ENCODE measurements at places on chromosomes 1 and 21. TPM values are rescaled to one million over a fixed set of nuclear protein-coding genes. Genes with fewer than 3 reads are reported as not detected.

GRCh38 chr1:241934201-241934848 is 23.2 kb upstream of the BECN2 start:
- H3K4me3 ChIP-seq, result no peak overlapping the region
- H3K4me1 ChIP-seq, result no peaks in the 10 kb centered on the region

ORC1 gene
- 4.2 TPM for polyA plus RNA-seq

DNA sequence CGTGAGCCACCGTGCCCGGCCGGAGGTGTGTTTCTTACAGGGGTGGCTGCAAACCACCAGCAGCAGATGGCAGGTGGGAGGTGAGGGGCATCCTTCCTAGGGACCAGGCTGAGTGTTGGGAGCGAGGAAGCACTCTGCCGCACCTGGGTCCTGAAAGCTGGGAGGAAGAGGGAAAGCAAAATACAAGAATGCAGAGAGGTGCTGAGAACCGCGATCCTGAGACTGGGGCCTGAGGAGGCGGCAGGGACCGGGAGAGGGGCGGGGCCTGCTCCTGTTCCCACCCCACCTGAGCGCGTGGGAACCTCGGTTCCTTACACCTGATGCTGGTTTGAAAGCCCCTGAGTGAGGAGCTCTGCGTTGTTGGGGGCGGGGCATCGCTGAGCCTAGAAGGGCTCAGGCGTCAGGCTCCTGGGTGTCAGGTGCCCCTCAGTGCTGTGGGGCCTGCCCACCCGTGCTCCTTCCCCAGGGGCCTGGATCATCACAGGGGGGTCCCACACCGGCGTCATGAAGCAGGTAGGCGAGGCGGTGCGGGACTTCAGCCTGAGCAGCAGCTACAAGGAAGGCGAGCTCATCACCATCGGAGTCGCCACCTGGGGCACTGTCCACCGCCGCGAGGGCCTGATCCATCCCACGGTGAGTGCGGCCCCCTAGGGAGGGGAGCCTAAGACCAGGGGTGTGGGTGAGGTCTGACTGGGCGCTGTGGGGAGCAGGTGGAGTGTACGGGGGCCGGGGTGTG is 15.5 kb downstream of the TRPM2 start:
- H3K4me3 ChIP-seq, result no peak overlapping the region
- no peaks in the 10 kb centered on the region for H3K36me3 ChIP-seq
- no peak overlapping the region for H3K27ac ChIP-seq
- peaks cover 17% of the 10 kb centered on the region for H3K27me3 ChIP-seq

SH2D1B gene
- polyA plus RNA-seq, result 2.1 TPM

DNA sequence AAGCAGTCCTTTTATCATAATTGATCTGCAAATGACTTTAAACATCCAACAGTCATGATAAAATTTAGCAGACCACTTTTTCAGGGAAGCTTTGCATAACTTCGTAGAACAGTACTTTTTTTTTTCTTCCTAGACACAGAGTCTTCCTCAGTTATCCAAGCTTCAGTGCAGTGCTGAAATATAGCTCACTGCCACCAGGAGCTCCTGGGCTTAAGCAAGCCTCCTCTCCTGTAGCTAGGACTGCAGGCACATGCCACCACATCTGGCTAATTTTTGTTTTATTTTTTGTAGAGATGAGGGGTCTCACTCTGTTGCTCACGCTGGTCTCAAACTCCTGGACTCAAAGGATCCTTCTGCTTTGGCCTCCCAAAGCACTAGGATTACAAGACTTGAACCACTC is 3.8 kb downstream of the F13B start:
- H3K4me1 ChIP-seq, result peaks cover 5% of the 10 kb centered on the region
- H3K27ac ChIP-seq, result no peak overlapping the region
- H3K36me3 ChIP-seq, result no peaks in the 10 kb centered on the region
- no peak overlapping the region for H3K4me3 ChIP-seq
- DNase-seq, result no peak

- no peaks in the 10 kb centered on the region for H3K36me3 ChIP-seq
- no peak for DNase-seq
- H3K27ac ChIP-seq, result no peak overlapping the region
- H3K4me1 ChIP-seq, result no peaks in the 10 kb centered on the region
Observed at GRCh38 chr1:79874289-79874688, 867.8 kb upstream of the ADGRL4 start.

FCRL4 gene
- polyA plus RNA-seq, result 0.07 TPM

HSD11B1 gene
- 0.31 TPM for polyA plus RNA-seq

GRCh38 chr1:222697826-222698225 is 14.5 kb downstream of the AIDA start:
- no peaks in the 10 kb centered on the region for H3K27me3 ChIP-seq
- no peak overlapping the region for H3K4me3 ChIP-seq

KLF17 gene
- 0.04 TPM for polyA plus RNA-seq

DNA sequence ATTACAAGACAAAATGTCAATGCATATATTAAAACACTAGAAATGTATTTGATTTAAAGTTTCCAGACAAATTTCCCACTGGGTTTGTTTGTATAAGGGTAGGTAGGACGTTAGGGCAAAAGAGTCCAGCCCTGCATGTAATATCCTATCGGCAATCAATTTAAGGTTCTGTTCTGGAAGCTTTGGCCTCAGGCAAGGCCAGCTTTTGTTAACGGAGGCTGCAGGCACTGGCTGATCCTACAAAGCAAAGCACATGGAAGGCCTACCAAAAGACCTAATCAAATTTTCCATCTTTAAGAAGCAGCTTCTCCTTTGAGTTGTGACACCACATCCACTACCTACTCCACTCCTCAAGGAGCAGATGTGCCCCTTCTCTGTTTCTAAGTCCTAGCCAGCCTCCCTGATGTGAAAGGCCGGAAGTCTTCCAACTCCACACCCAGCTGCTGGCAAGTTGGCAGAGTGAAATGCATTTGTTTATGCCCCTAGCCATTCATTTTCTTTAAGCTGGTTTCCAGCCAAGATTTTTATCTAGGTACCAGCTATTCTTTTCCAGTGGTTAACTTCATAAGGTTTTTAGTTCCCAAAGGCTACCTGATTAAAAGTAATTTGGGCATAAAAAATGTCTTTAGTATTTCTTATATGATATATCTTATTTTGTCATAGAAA is 452.6 kb downstream of the PTBP2 start:
- H3K27ac ChIP-seq, result no peak overlapping the region
- no peaks in the 10 kb centered on the region for H3K36me3 ChIP-seq
- no peak for DNase-seq
- H3K27me3 ChIP-seq, result no peaks in the 10 kb centered on the region

GRCh38 chr1:98260839-98261238 is 340.0 kb upstream of the DPYD start:
- no peaks in the 10 kb centered on the region for H3K36me3 ChIP-seq
- no peak overlapping the region for H3K4me3 ChIP-seq
- H3K27ac ChIP-seq, result no peak overlapping the region
- no peaks in the 10 kb centered on the region for H3K4me1 ChIP-seq
- no peak for DNase-seq
- H3K27me3 ChIP-seq, result no peaks in the 10 kb centered on the region

GRCh38 chr1:6248932-6249738 is 5.2 kb downstream of the HES3 start:
- DNase-seq, result peak; percentile 57
- H3K27ac ChIP-seq, result no peak overlapping the region
- H3K27me3 ChIP-seq, result peaks cover 45% of the 10 kb centered on the region

DNA sequence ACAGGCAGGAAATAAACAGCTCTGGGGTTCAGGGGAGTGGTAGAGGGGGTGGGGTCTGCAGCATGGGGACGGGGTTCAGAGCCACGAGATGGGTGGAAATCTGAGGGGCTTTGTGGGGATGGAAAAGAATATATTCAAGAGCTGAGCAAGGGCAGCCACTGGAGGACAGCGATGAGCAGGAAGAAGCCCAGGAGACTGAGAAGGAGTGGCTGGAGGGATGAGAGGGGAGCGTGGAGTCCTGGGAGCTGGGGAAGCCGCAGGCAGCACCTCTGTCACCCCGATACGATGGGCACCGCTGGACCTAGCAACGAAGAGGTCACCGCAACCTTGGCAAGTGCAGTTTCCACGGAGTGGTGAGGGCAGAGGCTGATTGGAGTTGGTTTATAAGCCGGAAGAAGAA is 10.0 kb upstream of the KCNAB2 start:
- H3K27me3 ChIP-seq, result no peaks in the 10 kb centered on the region
- no peak overlapping the region for H3K27ac ChIP-seq
- no peak for DNase-seq
- H3K4me1 ChIP-seq, result peaks cover 5% of the 10 kb centered on the region

S100A9 gene
- polyA plus RNA-seq, result 40.3 TPM

NOS1AP gene
- 2.7 TPM for polyA plus RNA-seq

GRCh38 chr1:12561121-12561520 is 56.9 kb downstream of the DHRS3 start:
- peaks cover 4% of the 10 kb centered on the region for H3K4me1 ChIP-seq
- H3K4me3 ChIP-seq, result no peak overlapping the region
- no peaks in the 10 kb centered on the region for H3K27me3 ChIP-seq
- H3K27ac ChIP-seq, result no peak overlapping the region
- DNase-seq, result no peak
- peaks cover 2% of the 10 kb centered on the region for H3K36me3 ChIP-seq

- no peak overlapping the region for H3K27ac ChIP-seq
- DNase-seq, result no peak
- no peaks in the 10 kb centered on the region for H3K36me3 ChIP-seq
- no peaks in the 10 kb centered on the region for H3K27me3 ChIP-seq
Observed at GRCh38 chr1:161391611-161392010, 23.9 kb upstream of the CFAP126 start.

All from large intestine (tissue), 12 donors.